Progenitor cell of endocrine pancreas (in vitro differentiated cells): ENCODE measurements at places on chromosomes 2 and 18.

DNA sequence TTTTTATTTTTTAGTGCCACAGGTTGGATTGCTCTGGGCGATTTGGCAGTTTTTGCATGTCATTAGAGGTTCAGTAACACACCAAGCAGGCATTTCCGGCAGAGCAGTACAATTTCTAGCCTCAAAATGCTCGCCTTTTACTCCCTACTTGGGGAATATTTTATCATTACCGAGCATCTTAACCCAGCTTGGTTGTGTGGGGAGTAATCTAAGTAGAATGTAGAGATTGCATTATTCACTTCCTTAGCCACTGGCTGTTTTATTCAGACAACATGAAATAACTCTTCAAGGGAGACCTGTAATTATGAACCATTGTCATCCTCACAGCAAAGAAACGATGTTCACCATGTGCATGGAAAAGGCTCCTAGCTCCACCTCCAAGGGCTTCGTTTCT is 13.1 kb downstream of the GRP start:
- DNase-seq: no peak

- DNase-seq: no peak
Measured at GRCh38 chr2:105237045-105237765, 4.3 kb upstream of the GPR45 start.

- DNase-seq: no peak
Measured at GRCh38 chr2:46540496-46541331, 61.3 kb downstream of the TMEM247 start.

DNA sequence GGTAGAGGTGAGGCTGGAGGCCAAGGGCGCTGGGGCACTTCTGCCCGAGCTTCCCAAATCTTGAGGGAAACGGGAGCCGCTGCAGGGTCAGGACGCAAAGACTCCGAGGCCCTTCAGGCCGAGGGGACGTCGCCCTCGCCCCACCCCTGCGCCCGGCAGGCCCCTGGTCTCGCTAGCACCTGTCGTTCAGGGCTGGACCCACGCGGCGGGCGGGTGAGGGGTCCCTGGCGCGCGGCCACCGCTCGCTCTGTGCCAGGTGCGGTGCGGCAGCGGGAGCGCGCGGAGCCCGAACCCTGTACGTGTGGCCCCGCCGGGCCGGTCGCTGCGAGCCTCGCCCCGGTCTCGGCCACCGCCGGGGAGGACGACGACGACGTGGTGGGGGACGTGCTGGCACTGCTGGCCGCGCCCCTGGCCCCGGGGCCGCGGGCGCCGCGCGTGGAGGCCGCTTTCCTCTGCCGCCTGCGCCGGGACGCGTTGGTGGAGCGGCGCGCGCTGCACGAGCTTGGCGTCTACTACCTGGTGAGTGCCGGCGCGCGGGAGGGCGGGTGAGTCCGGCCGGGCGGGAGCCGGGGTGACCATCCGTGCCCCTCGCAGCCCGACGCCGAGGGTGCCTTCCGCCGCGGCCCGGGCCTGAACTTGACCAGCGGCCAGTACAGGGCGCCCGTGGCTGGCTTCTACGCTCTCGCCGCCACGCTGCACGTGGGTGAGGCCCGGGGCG is 4.9 kb downstream of the ERFE start:
- DNase-seq: no peak

DNA sequence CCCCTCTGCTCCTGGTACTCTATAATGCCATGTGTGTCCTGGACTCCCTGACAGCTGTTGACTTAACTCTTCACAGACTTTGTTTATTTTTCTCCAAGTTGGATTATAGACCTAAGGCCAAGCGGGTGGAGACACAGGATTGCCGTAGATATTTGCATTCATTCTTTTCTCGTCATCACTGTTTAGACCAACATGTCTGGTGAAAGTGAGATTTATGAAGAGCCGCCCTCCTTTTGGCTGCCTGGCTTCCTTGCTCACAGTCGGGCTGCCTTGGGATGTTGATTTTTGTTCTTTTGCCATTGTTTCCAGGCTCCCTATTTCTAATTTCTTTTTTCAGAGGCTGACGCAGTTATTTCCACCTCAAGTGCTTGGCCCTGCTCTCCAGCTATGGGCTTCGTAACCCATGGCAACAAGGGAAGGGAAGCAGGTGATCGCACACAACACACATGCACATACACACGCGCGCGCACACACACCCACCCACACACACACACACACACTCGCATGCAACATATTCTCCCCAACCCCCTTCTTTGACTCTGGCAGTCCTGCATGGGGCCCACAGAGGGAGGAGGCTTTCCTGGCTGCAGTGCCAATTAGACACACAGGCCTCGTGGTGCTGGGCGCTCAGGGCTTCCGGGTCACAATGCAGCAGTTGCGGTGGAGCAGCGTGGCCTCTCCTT is 296.5 kb downstream of the MTX2 start:
- no peak for DNase-seq

DNA sequence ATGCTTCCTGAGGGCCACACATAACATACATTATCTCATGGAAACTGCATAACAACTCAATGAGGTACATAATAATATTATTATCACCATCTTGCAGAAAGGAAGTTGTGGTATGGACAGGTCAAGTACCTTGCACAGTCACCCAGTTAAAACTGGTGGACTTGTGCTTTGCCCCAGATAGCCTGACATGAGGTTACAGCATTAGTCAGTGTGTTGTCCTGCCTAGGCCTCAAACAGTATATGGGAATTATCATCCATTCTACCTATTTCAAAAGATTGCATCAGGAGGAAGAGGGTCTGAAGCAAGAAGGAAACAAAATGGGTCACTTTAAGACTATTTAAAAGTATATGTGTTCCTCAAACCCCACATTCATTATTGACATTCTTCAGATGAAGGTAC is 5.4 kb upstream of the ANTXR1 start:
- no peak for DNase-seq

DNA sequence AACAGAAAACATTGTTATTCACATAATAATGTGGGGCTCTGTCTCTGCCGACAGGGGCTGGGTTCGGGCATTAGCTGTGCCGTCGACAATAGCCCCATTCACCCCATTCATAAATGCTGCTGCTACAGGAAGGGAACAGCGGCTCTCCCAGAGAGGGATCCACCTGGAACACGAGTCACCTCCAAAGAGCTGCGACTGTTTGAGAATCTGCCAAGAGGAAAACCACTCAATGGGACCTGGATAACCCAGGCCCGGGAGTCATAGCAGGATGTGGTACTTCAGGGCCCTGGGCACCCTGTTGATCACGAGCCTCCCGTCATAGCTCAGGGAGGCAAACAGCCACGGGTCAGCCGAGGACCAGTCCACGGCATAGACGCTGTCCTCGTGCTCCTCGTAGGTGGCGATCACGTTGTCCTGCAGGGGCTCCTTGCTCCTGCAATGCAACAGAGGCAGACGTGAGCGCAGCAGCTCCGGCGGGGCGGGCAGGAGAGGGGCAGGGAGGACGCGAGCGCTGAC is 188.5 kb downstream of the EIPR1 start:
- no peak for DNase-seq

GRCh38 chr2:12504443-12504842 is 212.3 kb upstream of the TRIB2 start:
- DNase-seq: no peak

DNA sequence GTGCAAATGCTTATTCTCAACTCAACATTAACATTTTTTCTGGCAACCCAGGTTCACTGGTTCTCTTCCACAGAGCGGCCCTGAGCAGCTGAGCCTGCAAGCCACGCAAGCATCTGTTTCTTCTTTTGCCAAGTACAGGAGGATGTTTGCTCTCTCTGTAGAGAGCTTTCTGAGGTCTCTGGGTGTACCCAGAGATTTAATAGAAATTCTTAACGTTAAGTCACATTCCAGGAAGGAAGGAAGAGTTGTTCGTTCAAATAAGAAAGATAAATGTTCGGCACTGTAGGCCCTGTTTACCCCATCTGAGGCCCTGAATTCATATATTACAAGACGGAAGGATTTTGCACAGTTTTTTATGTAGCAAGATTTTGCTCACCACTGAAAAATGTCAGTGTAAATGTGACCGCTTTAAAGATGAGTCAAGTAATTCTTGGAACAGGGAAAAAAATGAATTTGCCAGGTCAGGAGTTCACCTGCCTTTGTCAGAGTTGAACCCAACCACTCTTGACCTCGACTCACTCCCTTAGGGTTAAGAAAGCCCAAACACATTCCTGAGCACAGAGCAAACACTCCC is 30.1 kb downstream of the KCTD18 start:
- DNase-seq: no peak

GRCh38 chr2:232458051-232458660 is 2.2 kb downstream of the ALPI start:
- DNase-seq: no peak

GRCh38 chr2:64540615-64541014 is 16.5 kb downstream of the AFTPH start:
- no peak for DNase-seq

DNA sequence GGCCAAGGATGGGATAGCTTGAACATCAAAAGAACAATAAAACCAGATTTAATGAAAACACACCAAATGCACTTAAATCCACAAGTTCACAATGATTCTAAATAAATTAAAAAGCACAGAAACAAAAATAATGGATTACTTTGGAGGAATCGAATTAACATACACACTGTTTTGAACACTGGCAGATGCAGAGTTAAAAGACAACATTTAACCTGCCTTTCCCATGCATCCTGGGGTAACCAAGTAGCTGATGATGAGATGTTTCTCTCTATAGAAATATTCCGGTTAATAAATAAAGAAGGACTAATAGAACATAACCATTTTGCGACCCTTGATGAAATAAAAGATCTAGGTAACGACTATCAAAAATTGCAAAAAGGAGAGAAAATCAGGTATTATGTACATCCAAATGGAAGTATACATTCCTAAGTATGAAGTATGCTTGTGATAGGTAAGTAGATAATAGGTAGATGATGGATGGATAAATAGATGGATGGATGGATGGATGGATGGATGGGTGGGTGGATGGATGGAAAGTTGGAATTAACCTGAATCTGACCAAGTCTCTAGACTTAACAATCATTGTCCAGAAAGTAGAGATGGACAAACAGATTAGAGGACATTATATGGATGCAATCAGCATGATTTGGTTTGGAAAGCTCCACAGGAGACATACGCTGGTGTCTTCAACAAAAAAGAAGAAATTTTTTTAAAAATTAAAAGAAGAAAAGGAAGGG is 57.4 kb upstream of the MYCN start:
- no peak for DNase-seq

DNA sequence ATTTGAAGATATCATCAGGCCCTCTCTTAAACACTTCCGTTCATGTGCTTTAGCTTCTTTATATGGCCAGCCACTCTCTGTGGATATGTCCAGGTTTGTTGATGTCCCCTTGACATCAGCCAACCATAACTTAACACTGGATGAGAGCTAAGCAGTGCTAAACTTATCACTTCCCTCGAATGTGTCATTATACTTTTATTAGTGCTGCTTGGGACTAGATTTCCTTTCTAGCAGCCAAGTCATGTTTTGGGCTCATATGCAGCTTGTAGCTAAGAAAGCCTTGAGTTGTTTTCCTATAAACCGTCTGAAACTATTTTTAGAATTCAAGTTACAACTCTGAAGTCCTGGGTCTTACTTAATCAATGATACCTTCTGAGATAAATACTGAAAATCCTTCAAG is 144.8 kb upstream of the TNP1 start:
- no peak for DNase-seq

- DNase-seq: no peak
Measured at GRCh38 chr2:241741016-241741415, 6.6 kb downstream of the D2HGDH start.

GRCh38 chr2:150880986-150881385 is 380.7 kb downstream of the RBM43 start:
- no peak for DNase-seq

GRCh38 chr2:215611609-215612386 is 175.9 kb upstream of the FN1 start:
- no peak for DNase-seq

DNA sequence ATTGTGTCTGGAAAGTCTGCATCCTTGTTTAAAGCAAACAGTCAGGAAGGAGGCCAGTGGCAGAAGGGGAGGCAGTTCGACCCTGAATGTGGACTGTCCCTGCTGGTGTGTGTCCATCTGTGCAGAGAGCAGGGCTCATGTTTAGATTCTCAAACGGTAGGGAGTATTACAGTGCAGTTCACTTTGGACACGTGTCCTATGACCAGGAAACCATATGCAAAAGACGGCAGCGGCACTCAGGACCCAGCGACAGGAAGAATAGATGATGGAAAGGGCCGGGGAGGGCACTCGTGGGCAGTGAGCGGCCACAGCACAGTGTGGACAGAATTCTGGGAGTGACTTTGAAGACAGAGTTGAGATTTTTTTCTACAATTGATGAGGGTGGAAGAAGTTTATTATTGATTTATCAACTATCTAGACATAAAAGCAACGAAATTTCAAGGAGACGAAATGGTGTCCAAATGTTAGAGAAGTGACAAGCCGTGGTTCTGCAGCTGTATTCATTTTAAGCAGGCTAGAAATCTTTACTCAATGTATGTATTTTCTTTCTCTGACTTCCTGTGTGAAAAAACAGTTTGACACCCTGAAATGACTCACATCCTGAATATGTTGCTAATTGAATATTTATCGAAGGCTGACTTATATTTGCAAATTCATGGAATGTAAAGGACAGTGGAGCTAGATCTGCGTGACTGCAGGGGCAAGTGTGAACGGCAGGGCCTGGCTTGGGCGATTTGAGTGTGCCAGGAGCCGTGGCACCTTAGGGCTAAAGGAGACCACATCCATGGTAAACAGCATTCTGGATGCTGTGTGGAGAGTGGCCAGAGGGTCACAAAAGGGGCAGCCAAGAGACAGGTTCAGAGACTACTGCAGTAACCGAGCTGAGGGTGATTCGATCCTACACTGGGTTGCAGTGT is 214.2 kb downstream of the PTGR3 start:
- no peak for DNase-seq

DNA sequence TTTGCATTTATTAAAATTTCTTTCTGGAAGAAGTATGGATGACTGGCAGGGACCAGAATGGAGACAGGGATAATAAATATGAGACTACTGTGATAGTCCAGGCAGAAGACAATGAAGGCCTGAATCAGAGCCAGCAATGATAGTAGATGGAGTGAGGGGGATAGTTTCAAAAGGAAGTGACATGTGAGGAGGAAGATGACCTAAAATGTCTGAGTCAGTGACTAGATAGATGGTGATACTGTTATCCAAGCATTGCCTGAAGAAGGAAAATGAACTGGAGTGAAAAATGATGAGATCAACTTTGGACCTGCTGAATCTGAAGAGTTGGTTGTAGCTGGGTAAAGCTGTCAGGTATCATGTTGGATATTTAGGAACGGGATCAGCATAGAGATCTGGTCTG is 158.3 kb upstream of the KLF7 start:
- DNase-seq: no peak

- DNase-seq: no peak
Measured at GRCh38 chr2:113257516-113258264, 21.0 kb downstream of the PAX8 start.

- no peak for DNase-seq
Measured at GRCh38 chr2:169540146-169540545, 30.6 kb downstream of the KLHL41 start.
